ENCODE measurements at places on chromosomes 4 and X.

DNA sequence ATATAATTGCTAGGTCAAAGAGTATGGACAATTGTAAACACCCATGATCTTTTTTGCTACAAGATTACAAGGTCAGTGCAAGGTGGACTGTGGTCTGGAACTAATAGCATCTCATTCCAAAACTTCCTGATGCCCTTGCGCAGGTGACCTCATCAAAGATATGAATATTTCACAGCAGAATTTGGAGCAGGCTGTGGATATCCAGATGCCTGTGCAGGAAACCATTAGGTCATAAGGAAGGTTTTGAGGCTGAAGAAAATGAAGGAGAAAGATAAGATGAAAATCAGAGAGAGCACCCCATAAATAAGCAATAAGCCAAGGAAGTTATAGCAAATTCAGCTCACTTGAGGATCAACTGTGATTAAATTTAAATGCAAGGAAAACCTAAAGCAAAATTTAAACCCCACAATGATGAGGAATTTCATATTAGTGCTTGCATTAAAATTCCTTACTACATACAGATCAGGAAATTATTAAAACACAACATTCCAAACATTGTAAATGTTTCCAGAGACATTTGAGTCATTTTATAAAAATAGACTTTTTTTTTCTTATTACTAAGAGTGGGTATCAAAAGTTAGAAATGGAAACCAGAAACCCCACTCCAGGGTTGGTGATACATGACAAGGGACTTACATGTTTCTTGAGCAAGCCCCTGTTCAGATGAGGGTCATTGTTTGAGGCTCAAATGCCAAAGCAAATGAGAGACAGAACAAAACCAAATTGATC is 100.7 kb upstream of the FAM9C start:
- no peak for DNase-seq

DNA sequence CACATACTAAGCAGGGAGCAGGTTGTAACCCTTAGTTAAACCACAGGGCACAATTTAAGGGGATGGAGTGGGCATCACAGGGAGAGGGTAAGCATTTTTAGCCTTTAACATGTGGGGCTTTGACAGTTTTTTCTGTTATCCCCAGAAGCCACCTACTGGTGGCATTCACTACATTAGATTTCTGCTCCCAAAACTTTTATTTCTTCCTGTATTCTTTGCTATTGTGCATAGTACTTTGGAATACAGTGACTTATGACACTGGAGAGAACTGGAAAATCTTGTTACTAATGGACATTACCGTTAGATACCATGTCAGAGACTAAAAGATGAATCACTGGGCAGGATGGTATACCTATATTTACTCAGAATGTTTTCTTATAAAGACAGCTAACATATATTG is 7.3 kb downstream of the TRIM75 start:
- DNase-seq, result no peak

GRCh38 chr4:117515921-117516320 is 430.5 kb upstream of the TRAM1L1 start:
- DNase-seq, result no peak

DNA sequence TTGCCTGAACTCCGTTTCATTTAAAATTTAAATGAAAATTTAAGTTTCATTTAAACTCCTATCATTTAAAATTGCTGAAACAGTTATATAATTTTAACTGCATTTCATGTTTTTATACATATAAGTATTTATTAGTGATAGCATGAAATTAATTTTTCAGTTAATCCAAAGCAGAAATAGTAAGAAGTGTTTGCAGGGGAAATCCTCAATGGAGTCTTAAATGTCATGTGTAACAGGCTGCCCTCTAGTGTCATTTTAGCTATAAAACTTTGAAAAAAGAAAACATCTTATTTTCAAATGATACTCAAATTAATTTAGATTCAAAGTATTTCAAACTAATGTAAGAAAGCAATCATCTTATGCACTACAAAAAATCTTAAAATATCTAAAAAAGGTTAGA is 27.2 kb downstream of the TAPT1 start:
- DNase-seq, result peak; percentile 39

- DNase-seq, result no peak
These were observed 16.6 kb downstream of the TRIML2 start for GRCh38 chr4:188092824-188093223.

DNA sequence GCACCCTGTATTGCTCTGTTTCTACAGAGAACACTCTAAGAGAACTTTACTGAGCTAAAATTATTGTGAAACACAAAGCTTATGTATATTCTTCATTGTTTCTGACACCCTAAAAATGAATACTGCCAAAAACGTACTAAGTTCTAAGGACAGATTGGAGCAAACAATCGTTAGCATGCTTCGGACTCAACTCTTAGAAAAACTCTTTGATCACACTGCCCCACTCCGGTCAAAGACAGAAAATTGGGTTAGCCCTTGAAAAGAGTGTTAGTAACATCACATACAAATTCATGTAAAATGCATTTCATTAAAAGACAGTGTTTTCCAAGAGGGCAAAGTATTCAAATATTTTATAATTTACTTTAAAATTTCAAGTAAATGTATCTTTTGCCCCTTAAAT is 177.4 kb downstream of the DCHS2 start:
- peak; percentile 66 for DNase-seq

DNA sequence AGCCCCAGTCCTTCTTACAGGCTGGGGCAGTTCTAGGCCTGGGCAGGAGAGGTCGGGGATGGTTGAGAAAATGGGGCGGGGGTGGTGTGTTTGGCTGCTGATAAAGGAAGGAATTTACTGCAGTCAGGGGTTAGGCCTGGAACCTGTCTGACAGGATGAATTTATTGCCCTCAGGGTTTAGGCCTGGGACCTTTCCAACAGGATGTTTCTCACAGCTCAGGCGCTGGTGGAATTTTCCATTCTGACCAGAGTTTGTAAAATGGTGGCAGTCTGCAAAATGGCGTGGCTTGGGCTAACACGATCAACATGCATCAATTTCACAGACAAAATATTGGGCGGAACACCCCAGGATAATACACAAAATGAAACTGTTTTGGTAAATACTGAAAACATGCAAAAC is 83.5 kb upstream of the SPIN4 start:
- peak; percentile 1 for DNase-seq

DNA sequence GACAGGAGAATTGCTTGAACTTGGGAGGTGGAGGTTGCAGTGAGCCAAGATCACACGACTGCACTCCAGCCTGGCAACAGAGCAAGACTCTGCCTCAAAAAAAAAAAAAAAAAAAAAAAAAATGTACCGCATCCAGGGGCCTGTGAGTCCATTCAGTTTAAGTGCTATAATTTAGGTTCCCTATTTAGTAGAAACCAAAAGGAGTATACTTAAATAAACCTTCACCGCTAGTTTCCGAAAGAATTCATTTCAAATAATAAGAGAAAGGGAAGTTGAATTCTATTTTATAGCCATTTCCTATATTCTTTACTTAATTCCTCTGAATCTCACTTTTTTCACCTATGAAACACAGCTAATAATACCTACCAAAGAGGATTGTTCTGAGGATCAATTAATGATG is 20.8 kb upstream of the LRBA start:
- DNase-seq, result no peak

DNA sequence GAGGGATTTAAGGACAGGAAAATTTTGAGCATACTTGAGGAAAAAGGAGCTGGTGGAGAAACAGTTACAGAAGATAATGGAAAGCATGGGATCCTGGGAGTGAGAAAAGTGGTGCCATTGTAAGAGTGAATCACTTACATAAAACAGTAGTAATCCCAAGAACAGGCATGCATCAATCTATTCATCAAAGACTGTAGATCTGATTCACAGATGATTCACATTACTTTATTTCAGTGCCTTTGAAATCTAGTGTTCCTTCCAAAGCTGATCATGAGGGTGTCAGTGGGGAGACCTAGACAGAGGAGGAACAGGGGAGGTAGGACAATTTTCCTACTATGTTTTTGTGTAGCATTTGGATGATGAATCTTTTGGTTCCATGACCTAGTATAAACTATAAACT is 102.7 kb downstream of the TAB3 start:
- DNase-seq, result no peak

- DNase-seq, result no peak
These were observed 61.1 kb upstream of the STS start for GRCh38 chrX:7086384-7086783.

- no peak for DNase-seq
These were observed 20.2 kb downstream of the PPA2 start for GRCh38 chr4:105453550-105454205.

DNA sequence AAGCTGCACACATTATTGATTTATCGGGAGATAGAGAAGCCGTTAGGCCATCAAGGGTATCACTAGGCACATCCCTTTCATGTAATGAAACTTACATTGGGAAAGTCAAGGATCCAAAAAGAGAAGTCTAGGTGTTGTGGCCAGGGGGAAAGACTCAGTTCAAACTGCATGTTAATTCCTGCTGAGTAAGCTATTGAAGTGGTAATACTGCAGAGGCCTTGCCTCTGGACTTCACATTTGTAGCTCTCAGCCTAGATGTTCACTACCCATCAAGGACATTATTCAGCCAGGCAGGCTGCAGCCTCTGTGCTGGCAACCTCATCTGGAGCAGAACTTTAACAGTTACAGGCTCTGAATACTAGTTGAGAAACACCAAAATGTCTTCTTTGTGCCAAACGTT is 2094.5 kb upstream of the AGA start:
- no peak for DNase-seq

- no peak for DNase-seq
These were observed 113.5 kb upstream of the TTC29 start for GRCh38 chr4:147059064-147059731.

- peak; percentile 92 for DNase-seq
These were observed 602.8 kb upstream of the DIPK2B start for GRCh38 chrX:45803383-45803921.

- DNase-seq, result no peak
These were observed 29.0 kb upstream of the SMIM14 start for GRCh38 chr4:39667706-39668105.

DNA sequence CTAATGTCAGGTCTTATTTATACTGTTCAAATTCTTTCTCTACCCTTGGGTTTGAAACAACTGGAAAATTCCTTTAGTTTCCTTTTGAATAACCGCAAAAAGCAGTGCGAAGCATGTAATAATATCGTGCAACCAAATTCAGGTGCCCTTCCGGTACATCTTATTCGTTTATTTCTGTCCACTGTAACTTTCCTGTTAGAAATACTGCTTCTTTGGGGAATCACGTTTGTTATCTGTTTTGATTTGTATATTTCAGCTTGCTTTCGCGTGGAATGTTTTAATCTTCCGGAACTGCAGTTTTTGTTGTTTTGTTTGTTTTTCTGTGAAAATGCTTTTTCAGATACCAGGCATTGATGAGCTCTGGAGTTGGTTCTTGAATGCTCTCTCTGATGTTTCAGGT is 85.7 kb upstream of the HPRT1 start:
- DNase-seq, result no peak

- peak; percentile 69 for DNase-seq
These were observed 58.1 kb upstream of the SMIM10 start for GRCh38 chrX:134932528-134933217.

GRCh38 chr4:110196206-110196870 is 2.1 kb downstream of the ELOVL6 start:
- peak; percentile 28 for DNase-seq
